Brain (organoid and tissue), 16 donors: ENCODE measurements at places on chromosomes 3 and 15.

DNA sequence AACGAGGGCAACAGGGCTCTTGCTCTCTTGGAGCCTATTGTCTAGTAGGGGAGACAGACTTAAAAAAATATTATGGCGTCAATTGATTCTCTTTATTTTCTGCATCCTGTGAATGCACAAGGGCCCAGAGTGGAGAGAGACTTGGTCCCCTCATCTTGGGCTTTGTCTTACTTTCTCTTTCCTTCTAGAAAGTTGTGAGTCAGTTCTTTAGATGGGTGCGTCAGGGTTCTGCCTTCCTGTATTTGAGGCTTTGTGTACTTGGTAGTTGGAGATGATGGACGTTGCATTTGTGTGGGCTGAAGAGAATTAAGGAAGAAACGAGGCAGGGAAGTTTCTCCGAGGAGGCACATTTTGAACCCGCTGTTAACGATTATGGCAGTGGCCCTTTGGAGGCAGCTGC lies 52.9 kb downstream of the CACNA1D start:
- no peak for DNase-seq

DNA sequence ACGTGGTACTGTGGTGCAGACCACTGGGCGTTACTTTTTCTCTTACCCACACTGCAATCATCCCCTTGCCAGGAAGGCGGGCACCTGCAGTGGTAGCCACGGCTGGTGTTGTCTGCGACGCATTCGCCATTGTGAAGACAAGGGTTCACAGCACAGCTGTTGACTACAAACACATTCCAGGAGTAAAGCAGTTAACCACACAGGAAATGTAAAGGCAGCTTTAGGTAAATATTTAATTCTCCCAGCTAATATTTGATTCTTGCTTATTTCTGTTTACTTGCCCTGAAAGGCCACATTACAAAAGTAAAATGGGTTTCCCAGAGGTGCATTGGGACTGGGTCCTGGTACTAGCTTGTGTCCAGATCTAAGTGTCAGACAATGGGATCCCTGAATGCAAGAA lies 45.4 kb downstream of the HEG1 start:
- DNase-seq, result no peak

- no peak for DNase-seq
These were observed 81.5 kb downstream of the WNT7A start for GRCh38 chr3:13798401-13798800.

GRCh38 chr3:170352936-170353335 lies 4.6 kb upstream of the SKIL start:
- no peak for DNase-seq

DNA sequence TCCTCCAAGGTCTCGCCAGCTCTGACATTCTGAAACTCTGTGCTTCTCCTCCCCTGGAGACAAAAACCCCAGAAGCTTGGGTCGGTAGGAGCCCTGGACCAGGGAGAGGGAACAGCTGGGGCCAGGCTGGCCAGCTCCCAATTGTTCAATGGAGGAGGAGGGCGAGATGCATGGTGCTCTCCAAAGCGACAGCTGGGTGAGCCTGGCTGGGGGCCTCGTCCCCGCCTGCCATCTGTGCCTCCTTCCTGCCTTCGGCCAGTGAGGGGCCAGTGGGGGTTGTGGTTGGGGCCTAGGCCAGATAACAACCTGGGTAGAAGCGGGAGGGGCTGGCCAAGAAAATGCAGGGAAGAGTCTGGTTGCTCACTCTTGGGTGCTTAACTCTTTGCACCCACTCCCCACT lies 79.4 kb downstream of the CORO2B start:
- peak; percentile 63 for DNase-seq

GRCh38 chr3:194215392-194215791 lies 79.4 kb downstream of the HES1 start:
- DNase-seq, result no peak

GRCh38 chr15:27353856-27354255 lies 382.9 kb downstream of the GABRG3 start:
- DNase-seq, result no peak

GRCh38 chr15:96160800-96161199 lies 169.7 kb upstream of the NR2F2 start:
- no peak for DNase-seq

DNA sequence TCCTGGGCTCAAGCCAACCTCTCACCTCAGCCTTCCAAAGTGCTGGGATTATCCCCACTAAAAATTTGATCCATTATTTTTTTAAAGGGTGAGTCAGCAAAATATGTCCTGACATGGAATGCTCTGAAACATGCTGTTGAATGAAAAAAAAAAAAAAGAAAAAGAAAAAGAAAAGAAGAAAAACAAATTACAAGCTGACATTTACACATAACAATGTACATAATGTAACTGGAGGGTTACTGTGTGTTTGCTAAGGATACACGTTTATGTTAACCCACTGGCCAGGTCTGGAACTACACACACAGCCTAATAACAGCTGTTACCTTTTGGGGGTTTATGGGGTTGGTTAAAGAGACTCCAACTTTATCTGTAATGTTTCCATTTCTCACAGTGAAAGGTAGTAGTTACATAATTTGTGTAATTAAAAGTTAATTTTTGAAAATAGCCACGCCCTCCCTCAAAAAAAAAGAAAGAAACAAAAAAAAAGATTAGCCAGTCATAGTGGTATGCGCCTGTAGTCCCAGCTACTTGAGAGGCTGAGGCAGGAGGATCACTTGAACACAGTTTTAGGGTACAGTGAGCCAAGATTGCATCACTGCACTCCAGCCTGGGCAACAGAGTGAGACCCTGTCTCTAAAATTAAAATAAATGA lies 3.1 kb upstream of the MESP2 start:
- DNase-seq, result no peak

- DNase-seq, result no peak
These were observed 34.5 kb downstream of the COLQ start for GRCh38 chr3:15486979-15487378.

GRCh38 chr3:28940994-28941393 lies 339.9 kb upstream of the RBMS3 start:
- no peak for DNase-seq

DNA sequence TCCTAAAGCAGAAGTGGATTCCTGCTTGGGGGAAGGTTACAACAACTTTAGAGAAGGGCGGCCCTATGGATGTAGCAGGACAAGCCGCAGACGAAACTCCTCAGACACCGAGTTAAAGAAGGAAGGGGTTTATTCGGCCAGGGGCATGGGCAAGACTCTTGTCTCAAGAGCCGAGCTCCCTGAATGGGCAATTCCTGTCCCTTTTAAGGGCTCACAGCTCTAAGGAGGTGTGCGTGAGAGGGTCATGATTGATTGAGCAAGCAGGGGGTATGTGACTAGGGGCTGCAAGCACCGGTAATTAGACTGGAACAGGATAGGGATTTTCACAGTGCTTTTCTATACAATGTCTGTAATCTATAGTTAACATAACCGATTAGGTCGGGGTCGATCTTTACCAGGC lies 879 bp upstream of the PDHB start:
- DNase-seq, result no peak

DNA sequence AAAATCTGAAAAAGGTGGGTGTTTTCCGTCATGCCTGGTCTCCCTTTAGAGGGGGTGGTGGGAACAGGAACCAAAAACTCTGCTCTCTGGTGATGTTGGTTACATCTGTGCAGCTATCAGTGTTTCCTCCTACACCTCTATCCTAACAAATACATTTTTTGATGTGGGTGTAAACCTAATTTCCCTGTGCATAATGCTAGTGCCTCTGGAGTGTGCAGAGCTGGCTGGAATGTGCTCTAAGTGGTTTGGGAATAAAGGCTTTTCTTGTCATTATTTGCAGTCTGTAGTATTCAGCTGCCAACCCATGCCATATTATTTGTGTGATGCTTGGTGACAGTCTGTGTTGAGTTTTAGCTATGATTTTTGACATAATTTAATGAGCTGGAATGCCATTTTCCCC lies 547.6 kb downstream of the NLGN1 start:
- peak; percentile 93 for DNase-seq

GRCh38 chr15:33236841-33237509 lies 42.5 kb upstream of the FMN1 start:
- DNase-seq, result no peak

GRCh38 chr15:73745073-73745472 lies 8.1 kb downstream of the INSYN1 start:
- no peak for DNase-seq
